ENCODE measurements at places on chromosomes 11 and 22. TPM values are rescaled to one million over a fixed set of nuclear protein-coding genes. Genes with fewer than 3 reads are reported as not detected.

DEPDC7 gene
- 2.4 TPM for total RNA-seq

SERPING1 gene
- not detected for total RNA-seq

SLCO2B1 gene
- not detected for total RNA-seq

PLET1 gene
- not detected for total RNA-seq

KCNK7 gene
- total RNA-seq = 0.39 TPM

GRCh38 chr11:116073854-116074837 is 569.9 kb upstream of the CADM1 start:
- H3K36me3 ChIP-seq = no peaks in the 10 kb centered on the region
- H3K27me3 ChIP-seq = peaks cover 6% of the 10 kb centered on the region
- H3K4me1 ChIP-seq = no peaks in the 10 kb centered on the region
- H3K4me3 ChIP-seq = no peak overlapping the region

DNA sequence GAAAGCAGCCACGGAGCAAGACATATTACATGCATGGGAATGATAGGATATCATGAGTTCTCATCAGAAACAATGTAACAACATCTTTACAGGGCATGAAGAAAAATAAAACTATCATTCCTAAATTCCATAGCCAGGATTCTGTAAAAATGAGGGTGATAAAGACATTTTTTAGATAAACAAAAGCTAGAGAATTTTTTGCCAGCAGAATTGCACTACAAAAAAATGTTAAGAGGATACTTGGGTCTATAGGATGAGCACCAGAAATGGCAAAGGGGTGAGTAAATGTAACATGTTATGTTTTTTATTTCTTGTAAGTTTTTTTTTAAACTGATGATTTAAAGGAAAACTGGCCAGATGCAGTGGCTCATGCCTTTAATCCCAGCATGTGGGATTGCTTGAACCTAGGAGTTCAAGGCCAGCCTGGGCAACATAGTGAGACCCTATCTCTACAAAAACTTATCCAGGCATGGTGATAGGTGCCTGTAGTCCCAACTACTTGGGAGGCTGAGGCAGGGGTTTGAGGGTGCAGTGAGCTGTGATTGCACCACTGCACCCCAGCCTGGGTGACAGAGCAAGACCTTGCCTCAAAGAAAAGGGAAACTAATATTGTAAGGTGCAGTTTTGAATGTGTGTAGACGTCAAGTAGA is 33.2 kb downstream of the TBX1 start:
- H3K4me1 ChIP-seq = no peaks in the 10 kb centered on the region
- peaks cover 23% of the 10 kb centered on the region for H3K36me3 ChIP-seq
- H3K27me3 ChIP-seq = no peaks in the 10 kb centered on the region
- no peak overlapping the region for H3K27ac ChIP-seq
- no peak overlapping the region for H3K4me3 ChIP-seq

DNA sequence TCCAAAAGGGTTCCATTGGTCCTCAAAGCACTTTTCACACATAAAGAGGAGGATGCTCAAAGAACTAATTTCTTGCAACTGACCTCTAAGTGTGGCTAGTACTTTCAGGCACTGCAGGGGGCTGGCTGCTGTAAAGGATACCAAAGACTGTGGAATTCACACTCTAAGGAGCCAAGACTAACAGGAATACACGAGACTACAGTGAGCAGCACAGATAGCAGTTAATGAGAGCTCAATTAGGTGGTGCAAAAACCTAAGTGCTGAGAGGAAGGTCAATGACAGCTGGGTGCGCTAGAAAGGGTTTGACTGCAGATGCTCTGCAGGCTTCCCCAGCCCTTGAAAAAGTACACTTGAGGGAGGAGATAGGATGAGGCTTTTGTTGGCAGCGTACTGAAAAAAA is 124.3 kb upstream of the NTM start:
- no peak overlapping the region for H3K27ac ChIP-seq
- no peaks in the 10 kb centered on the region for H3K4me1 ChIP-seq
- no peak for DNase-seq
- peaks cover 23% of the 10 kb centered on the region for H3K27me3 ChIP-seq
- no peak overlapping the region for H3K4me3 ChIP-seq

GRCh38 chr22:35903571-35904335 is 124.9 kb downstream of the RBFOX2 start:
- H3K27me3 ChIP-seq = peaks cover 21% of the 10 kb centered on the region
- H3K4me1 ChIP-seq = peaks cover 12% of the 10 kb centered on the region
- no peak for DNase-seq
- H3K4me3 ChIP-seq = no peak overlapping the region

- no peak overlapping the region for H3K27ac ChIP-seq
- H3K36me3 ChIP-seq = no peaks in the 10 kb centered on the region
- no peaks in the 10 kb centered on the region for H3K27me3 ChIP-seq
- no peak overlapping the region for H3K4me3 ChIP-seq
These were observed 9.1 kb downstream of the TSPAN32 start for GRCh38 chr11:2310786-2311352.

- DNase-seq = no peak
- H3K36me3 ChIP-seq = no peaks in the 10 kb centered on the region
- no peaks in the 10 kb centered on the region for H3K4me1 ChIP-seq
- H3K27me3 ChIP-seq = peaks cover 10% of the 10 kb centered on the region
- no peak overlapping the region for H3K27ac ChIP-seq
- no peak overlapping the region for H3K4me3 ChIP-seq
These were observed 23.1 kb upstream of the IRAG1 start for GRCh38 chr11:10716543-10717259.

DNA sequence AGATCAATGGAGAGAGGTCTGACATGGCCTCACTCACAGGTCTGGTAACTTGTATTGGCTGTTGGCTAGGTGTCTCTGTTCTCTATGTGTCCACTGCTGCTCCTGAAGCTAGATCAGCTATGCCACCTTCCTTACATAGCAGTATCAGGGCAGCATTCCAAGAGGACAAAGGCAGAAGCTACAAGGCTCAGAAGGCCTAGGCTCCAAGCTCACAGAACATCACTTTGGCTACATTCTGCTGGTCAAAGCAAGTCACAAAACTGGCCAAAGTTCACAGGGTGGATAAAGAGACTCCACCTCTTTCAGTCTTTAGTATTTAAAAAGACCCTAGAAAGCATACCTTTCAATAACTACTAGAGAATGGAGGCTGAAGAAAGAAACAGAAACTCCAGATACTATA is 4.1 kb downstream of the SLC5A12 start:
- no peak for DNase-seq
- H3K36me3 ChIP-seq = no peaks in the 10 kb centered on the region
- no peak overlapping the region for H3K27ac ChIP-seq
- no peak overlapping the region for H3K4me3 ChIP-seq

DNA sequence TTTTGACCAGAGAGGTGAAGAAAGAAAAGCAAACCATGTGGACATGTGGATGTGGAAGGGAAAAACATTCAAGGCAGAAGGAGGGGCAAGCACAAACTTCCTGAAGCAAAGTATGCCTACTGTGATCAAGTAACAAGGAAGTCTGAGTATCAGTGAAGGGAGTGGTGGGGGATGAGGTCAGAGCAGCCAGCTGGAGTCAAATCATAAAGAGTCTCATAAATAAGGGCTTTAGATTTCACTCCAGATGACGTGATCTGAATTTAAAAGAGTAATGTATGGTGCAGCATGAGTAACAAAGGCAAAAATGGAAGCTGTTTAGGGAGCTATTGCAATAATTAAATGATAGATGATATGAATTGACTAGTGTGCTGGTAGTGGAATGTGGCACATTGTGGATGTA is 665.4 kb upstream of the CCDC90B start:
- no peak overlapping the region for H3K27ac ChIP-seq
- H3K4me1 ChIP-seq = no peaks in the 10 kb centered on the region
- no peaks in the 10 kb centered on the region for H3K27me3 ChIP-seq
- H3K36me3 ChIP-seq = no peaks in the 10 kb centered on the region

- no peak overlapping the region for H3K27ac ChIP-seq
- H3K27me3 ChIP-seq = no peaks in the 10 kb centered on the region
- DNase-seq = no peak
- no peaks in the 10 kb centered on the region for H3K4me1 ChIP-seq
- H3K4me3 ChIP-seq = no peak overlapping the region
- no peaks in the 10 kb centered on the region for H3K36me3 ChIP-seq
These were observed 205.3 kb downstream of the MN1 start for GRCh38 chr22:27596133-27596870.

GRCh38 chr11:45933846-45934579 is 11.6 kb downstream of the LARGE2 start:
- DNase-seq = no peak
- no peak overlapping the region for H3K4me3 ChIP-seq
- no peaks in the 10 kb centered on the region for H3K27me3 ChIP-seq
- peaks cover 16% of the 10 kb centered on the region for H3K4me1 ChIP-seq
- H3K36me3 ChIP-seq = no peaks in the 10 kb centered on the region

GRCh38 chr11:12674936-12675696 is 895 bp downstream of the TEAD1 start:
- peak; percentile 4 for DNase-seq
- peaks cover 4% of the 10 kb centered on the region for H3K36me3 ChIP-seq
- peaks cover 6% of the 10 kb centered on the region for H3K4me1 ChIP-seq
- peaks cover 73% of the 10 kb centered on the region for H3K27me3 ChIP-seq
- peak overlapping the region; percentile 63 for H3K27ac ChIP-seq

DNA sequence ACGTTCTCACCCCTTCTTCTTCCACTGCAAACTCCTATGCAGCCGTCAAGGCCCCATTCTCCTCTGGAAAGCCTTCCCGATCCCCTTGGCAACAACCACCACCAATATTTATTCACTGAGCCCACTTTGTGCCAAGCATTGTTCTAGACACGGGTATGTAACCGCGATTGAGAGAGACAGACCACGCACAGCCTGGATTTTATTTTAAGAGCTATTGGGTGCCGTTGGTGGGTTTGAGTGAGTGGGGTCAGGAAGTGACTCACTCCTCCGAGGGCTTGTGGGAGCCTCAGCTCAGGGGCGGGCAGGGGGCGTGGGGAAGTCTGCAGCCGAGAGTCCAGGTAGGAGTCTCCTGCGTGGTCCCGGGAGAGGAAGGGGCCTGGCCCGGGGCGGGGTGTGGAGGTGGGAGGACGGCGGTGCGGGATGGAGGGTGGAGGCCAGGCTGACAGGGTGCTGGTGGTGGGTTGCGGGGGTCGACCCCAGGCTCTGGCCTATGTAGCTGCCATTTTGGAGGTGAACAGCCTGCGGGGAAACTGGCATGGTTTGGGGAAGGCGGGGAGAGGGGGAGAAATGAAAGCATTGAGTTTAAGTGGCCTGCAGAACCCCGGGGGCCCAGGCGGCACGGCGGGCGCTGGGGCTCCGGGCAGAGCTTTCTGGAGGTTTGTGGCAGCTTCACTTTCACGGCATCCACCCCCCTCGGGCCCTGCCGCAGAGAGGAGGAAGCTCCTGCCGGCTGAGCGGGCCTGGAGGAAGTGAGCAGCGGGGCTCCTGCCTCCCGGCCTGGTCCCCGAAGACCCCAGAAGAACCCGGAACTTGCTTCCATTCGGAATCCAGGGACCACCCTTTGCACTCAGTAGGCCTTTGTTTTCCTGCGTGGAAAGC is 547 bp downstream of the PARVG start:
- H3K27ac ChIP-seq = peak overlapping the region; percentile 80
- H3K4me1 ChIP-seq = peaks cover 26% of the 10 kb centered on the region
- DNase-seq = peak; percentile 67
- H3K36me3 ChIP-seq = peaks cover 2% of the 10 kb centered on the region

GRCh38 chr11:128738942-128739341 is 45.1 kb downstream of the FLI1 start:
- no peak for DNase-seq
- peak overlapping the region; percentile 84 for H3K4me3 ChIP-seq
- H3K27me3 ChIP-seq = no peaks in the 10 kb centered on the region

DNA sequence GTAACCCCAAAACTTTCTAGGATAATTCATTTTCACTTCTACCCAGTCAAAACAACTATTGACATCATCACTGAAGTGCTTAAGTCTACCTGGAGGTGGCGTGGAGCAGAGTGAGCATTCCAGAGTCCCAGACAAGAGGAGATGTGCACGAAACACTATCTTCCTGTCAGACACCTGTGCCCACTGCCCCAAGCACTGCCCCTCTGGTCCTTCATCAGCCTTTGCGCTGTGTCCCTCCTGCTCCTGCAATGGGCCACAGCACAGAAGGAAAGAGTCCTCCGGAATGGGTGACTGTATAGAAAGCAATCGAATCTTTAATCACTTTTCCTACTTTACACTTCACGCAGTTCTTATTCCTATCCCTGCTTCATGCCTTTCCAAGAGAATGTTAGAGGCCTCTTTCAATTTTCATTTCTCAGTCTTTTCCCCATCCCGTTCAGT is 512 bp upstream of the GRIA4 start:
- peak; percentile 3 for DNase-seq
- H3K4me1 ChIP-seq = peaks cover 17% of the 10 kb centered on the region
- peaks cover 66% of the 10 kb centered on the region for H3K27me3 ChIP-seq
- peak overlapping the region; percentile 84 for H3K4me3 ChIP-seq

- H3K4me1 ChIP-seq = peaks cover 17% of the 10 kb centered on the region
- no peaks in the 10 kb centered on the region for H3K36me3 ChIP-seq
- no peak overlapping the region for H3K27ac ChIP-seq
- H3K27me3 ChIP-seq = no peaks in the 10 kb centered on the region
These were observed 293.7 kb downstream of the DDX10 start for GRCh38 chr11:108958368-108959104.

- no peak for DNase-seq
- no peak overlapping the region for H3K27ac ChIP-seq
- H3K36me3 ChIP-seq = no peaks in the 10 kb centered on the region
These were observed 396.8 kb downstream of the GUCY1A2 start for GRCh38 chr11:106621484-106621883.

GRCh38 chr22:39480557-39480956 is 21.5 kb upstream of the MIEF1 start:
- H3K36me3 ChIP-seq = no peaks in the 10 kb centered on the region
- no peak overlapping the region for H3K27ac ChIP-seq
- no peak overlapping the region for H3K4me3 ChIP-seq
- DNase-seq = no peak
- no peaks in the 10 kb centered on the region for H3K27me3 ChIP-seq
- no peaks in the 10 kb centered on the region for H3K4me1 ChIP-seq

DNA sequence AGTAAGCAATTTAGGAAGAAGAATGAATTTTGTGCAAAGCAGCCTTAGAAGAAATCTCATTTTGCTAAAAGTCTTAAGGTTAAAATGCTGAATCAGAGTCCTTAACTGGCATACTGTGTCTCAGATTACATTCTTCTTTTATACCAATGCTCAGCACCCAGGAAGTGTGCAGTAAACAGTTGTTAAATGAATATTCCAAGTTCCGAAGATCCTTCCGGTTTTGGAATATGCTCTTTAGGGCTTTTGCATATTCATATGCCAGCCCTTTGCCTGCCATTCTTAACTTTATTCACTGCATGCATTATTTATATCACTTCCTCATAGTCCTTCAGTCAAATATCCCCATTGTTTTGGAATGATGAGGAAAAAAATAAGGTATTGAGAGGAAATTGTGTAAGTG is 242.0 kb downstream of the DDX10 start:
- no peaks in the 10 kb centered on the region for H3K36me3 ChIP-seq
- H3K27ac ChIP-seq = no peak overlapping the region
- DNase-seq = no peak
- H3K27me3 ChIP-seq = no peaks in the 10 kb centered on the region
- H3K4me1 ChIP-seq = no peaks in the 10 kb centered on the region

DNA sequence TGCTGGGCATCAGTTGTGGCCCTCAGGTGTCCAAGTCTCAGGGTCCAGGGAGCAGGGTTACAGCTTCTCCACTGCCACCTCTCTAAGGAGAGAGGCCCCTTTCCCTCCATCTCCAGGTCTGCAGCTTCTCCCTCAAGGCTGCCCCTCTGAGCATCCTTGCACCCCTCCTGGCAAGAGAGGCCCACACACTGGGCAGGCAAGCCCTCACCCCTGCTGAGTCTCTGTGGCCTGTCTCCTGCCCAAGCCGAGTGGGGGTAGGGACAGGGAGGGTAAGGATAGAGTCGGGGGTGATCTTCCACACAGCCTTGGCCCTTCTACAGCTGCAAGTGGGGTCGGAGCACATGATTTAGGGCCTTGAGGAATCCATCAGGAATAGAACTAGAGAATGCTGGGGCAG is 76.6 kb downstream of the ST3GAL4 start:
- H3K27me3 ChIP-seq = no peaks in the 10 kb centered on the region
- H3K36me3 ChIP-seq = no peaks in the 10 kb centered on the region
- no peak overlapping the region for H3K4me3 ChIP-seq

GRCh38 chr11:81005595-81005994 is 1564.8 kb upstream of the TENM4 start:
- H3K27me3 ChIP-seq = no peaks in the 10 kb centered on the region
- H3K4me3 ChIP-seq = no peak overlapping the region
- H3K27ac ChIP-seq = no peak overlapping the region
